ENCODE measurements at places on chromosomes 13 and 19.

GRCh38 chr13:57437587-57437986 lies 194.0 kb upstream of the PCDH17 start:
- DNase-seq: no peak

- DNase-seq: no peak
Measured at GRCh38 chr19:34457446-34457845, 24.1 kb upstream of the WTIP start.

- no peak for DNase-seq
Measured at GRCh38 chr13:78997902-78998629, 339.1 kb upstream of the OBI1 start.

- DNase-seq: no peak
Measured at GRCh38 chr19:45340899-45341453, 426 bp downstream of the KLC3 start.

GRCh38 chr13:33636955-33637670 lies 180.8 kb upstream of the RFC3 start:
- no peak for DNase-seq

DNA sequence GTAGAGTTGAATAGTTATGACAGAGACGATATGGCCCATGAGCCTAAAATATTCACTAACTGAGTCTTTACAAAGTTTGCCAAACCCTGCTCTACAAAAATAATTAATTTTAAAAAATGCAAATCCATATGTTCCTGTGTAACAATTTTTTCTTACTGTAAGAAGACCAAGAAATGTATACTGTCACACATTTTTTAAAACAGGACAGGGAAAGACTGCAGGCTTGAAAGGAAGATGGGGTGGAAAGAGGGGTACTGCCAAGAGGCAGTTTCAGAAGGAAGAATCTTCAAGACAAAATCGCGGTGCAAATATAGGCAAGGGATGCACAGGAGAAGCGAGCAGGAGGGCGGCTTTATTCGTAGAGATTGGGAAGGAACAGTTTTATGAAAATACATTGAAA lies 115.7 kb upstream of the KLHL1 start:
- no peak for DNase-seq

- DNase-seq: no peak
Measured at GRCh38 chr19:39805104-39805503, 26.4 kb downstream of the LEUTX start.

- no peak for DNase-seq
Measured at GRCh38 chr19:3784607-3785450, 1.4 kb downstream of the MATK start.

DNA sequence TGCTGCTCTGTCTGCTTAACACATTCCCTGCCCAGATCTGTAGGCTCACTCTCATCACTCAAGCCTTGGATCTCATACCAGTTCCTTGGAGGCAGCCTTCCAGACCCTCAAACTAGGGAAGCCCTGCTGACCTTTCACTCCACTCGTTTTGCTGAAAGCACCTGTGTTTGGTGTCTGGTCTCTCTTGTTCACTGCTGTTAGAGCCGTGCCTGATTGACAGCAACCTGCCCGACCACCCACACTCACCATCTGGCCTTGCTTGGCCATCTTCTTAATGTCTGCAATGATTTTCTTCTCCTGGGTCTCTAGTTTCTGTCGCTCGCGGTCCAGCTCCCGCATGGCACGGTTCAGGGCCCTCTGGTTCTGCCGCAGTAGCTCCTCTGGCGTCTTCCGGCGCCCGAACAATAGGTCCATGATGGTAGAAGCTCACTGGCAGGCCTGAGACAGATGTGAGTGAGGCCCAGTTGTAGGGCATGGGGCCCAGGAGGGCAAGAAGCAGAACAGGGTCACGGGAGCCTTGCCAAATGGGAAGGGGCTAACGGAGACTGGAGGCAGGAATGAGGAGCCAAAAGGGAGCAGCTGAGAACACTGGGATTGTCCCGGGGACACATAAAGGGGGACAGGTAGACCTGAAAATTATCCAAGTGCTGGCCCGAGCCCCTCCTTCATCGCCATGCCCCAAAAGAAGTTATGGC lies 959 bp downstream of the CHMP2A start:
- DNase-seq: no peak

DNA sequence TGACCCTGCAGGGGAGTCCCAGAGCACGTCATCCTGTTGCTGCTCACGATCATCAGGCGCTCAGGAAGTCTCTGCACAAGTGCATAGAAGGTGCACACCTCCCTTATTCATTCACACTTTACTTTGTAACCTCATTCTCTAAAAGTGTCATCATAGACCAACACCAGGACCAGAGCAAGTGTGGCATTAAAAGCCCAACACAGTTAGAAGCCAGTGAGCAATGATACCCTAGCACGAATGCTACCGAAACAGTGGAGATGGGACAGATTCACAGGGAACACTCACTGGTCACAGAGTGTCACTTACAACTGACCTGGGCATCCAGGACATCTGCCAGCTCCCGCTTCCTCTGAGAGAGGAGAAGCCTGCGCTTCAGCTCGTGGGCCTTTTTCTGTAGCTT lies 17.0 kb downstream of the HAUS8 start:
- no peak for DNase-seq

- DNase-seq: no peak
Measured at GRCh38 chr19:5364674-5365073, 24.1 kb upstream of the PTPRS start.

Measured in mucosa of gallbladder (tissue), 1 donor.